ENCODE measurements at places on chromosomes 7 and 10. TPM values are rescaled to one million over a fixed set of nuclear protein-coding genes. Genes with fewer than 3 reads are reported as not detected.

- no peaks in the 10 kb centered on the region for H3K36me3 ChIP-seq
- H3K4me1 ChIP-seq = no peaks in the 10 kb centered on the region
- no peak overlapping the region for H3K27ac ChIP-seq
- no peak for DNase-seq
These were observed 57.4 kb downstream of the NPTX2 start for GRCh38 chr7:98674461-98674860.

DNA sequence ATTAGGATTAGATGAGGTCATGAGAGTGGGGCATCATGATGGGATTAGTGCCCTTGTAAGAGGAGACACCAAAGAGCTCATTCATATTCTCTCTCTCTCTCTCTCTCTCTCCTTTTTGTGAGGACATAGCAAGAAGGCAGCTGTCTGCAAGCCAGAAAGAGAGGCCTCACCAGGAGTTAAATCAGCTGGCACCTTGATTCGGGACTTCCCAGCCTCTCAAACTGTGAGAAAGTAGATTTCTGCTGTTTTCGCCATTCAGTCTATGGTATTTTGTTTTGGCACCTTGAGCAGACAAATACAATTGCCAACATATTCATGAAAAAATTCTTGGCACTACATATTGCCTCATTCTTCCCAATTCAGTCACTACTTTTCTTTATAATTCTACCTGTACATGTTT is 20.6 kb upstream of the ATAD1 start:
- H3K27me3 ChIP-seq = no peaks in the 10 kb centered on the region
- H3K36me3 ChIP-seq = no peaks in the 10 kb centered on the region
- no peak overlapping the region for H3K4me3 ChIP-seq
- H3K4me1 ChIP-seq = no peaks in the 10 kb centered on the region

- no peaks in the 10 kb centered on the region for H3K27me3 ChIP-seq
- H3K4me1 ChIP-seq = peaks cover 9% of the 10 kb centered on the region
- no peak overlapping the region for H3K4me3 ChIP-seq
- H3K27ac ChIP-seq = no peak overlapping the region
- no peak for DNase-seq
These were observed 55.8 kb downstream of the CNOT4 start for GRCh38 chr7:135454060-135454459.

RBP3 gene
- total RNA-seq = not detected

ASIC3 gene
- total RNA-seq = 3.6 TPM

DNA sequence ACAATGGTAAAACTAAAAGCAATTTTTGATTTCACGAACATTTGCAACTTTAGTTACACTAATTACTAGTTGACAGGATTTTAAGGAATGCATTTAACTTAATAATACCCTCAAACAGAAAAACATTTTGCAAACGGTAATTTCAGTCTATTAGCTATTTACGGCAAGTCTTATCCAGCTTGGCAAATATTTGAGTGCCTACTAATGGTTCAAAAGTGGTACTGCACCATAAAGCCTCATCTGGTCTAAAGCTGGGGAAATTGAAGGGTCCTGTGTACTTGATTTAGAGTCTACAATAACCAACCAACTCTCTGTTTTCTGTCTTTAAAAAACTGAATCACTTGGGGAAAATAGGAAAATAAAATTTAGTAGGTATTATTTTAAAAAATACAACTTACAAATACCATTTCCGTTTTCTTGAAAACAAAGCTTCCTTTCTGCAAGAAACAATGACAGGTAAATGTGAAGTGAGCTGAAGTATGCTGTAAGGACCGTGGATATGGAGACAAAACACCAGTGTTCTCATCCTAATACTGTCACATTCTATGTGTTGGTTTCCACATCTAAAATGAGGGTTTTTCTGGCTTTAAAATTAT is 142.3 kb downstream of the VPS50 start:
- H3K27me3 ChIP-seq = no peaks in the 10 kb centered on the region
- no peaks in the 10 kb centered on the region for H3K4me1 ChIP-seq
- H3K27ac ChIP-seq = no peak overlapping the region
- no peak overlapping the region for H3K4me3 ChIP-seq

GRCh38 chr7:112089551-112089950 is 116.6 kb downstream of the DOCK4 start:
- DNase-seq = peak; percentile 32
- H3K4me1 ChIP-seq = peaks cover 36% of the 10 kb centered on the region
- H3K36me3 ChIP-seq = no peaks in the 10 kb centered on the region
- H3K27ac ChIP-seq = no peak overlapping the region

WEE2 gene
- total RNA-seq = not detected

DNA sequence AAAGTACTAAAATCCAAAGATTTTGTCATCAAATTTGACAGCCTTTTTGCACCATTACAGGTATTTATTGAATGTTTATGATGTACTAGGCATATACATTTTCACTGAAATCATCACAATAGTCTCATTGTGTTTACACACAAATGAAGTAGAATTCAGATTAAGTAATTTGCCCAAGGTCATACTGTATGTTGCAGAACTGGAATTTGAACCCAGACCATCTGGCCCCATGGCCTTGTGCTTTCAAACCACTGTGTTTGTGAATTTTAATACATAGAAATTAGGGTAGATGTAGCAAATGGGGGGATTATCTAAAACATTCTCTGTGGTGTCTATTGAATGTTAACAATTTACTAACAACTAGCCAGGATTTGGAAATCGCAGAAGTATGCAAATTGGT is 94.8 kb downstream of the POLL start:
- H3K4me3 ChIP-seq = no peak overlapping the region
- no peak overlapping the region for H3K27ac ChIP-seq
- no peak for DNase-seq
- no peaks in the 10 kb centered on the region for H3K36me3 ChIP-seq
- H3K4me1 ChIP-seq = no peaks in the 10 kb centered on the region

GRCh38 chr7:128266883-128267594 is 26.0 kb downstream of the LEP start:
- H3K36me3 ChIP-seq = no peaks in the 10 kb centered on the region
- H3K4me1 ChIP-seq = peaks cover 9% of the 10 kb centered on the region
- DNase-seq = peak; percentile 16
- peaks cover 69% of the 10 kb centered on the region for H3K27me3 ChIP-seq

GRCh38 chr7:116541951-116542350 is 17.1 kb downstream of the CAV1 start:
- no peaks in the 10 kb centered on the region for H3K27me3 ChIP-seq
- H3K4me3 ChIP-seq = no peak overlapping the region
- peaks cover 79% of the 10 kb centered on the region for H3K4me1 ChIP-seq
- DNase-seq = no peak
- peak overlapping the region; percentile 30 for H3K27ac ChIP-seq
- H3K36me3 ChIP-seq = peaks cover 15% of the 10 kb centered on the region

- peaks cover 34% of the 10 kb centered on the region for H3K36me3 ChIP-seq
- DNase-seq = peak; percentile 60
- peak overlapping the region; percentile 54 for H3K27ac ChIP-seq
- no peaks in the 10 kb centered on the region for H3K27me3 ChIP-seq
- H3K4me3 ChIP-seq = no peak overlapping the region
These were observed 203.2 kb downstream of the ANK3 start for GRCh38 chr10:60186315-60187071.

GRCh38 chr7:144723301-144723700 is 112.6 kb downstream of the TPK1 start:
- no peak for DNase-seq
- H3K4me3 ChIP-seq = no peak overlapping the region
- H3K27me3 ChIP-seq = no peaks in the 10 kb centered on the region
- H3K27ac ChIP-seq = no peak overlapping the region
- peaks cover under 1% of the 10 kb centered on the region for H3K4me1 ChIP-seq

GRCh38 chr7:92266415-92267241 is 20.9 kb downstream of the ANKIB1 start:
- no peak overlapping the region for H3K27ac ChIP-seq
- no peak overlapping the region for H3K4me3 ChIP-seq

PKD2L1 gene
- not detected for total RNA-seq

MICALL2 gene
- total RNA-seq = 5.3 TPM

DNA sequence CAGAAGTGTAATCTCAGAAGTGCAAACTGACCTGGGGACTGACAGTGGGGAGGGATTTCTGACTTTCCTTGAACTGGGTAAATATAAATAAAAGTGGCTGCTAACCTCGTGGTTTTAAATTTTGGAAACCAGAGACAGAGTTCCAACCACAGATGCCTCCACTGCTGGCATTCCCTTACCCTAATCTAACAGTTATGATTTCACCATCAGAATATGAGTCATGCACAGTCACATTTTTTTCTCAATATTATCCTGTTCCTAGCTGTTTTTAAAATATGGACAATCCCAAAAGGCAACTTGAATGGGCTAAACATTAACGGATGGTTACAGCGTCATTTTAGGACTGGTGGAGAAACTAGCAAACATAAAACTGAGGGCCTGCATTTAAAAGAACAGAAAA is 264.3 kb upstream of the INHBA start:
- DNase-seq = no peak
- peaks cover 40% of the 10 kb centered on the region for H3K36me3 ChIP-seq
- H3K4me1 ChIP-seq = no peaks in the 10 kb centered on the region
